Stimulated activated CD4-positive, alpha-beta T cell treated with anti-CD3 and anti-CD28 coated beads, Interleukin-1b, Interleukin-23, amount 100 ng/mL, for 24 hours (primary cell): ENCODE measurements at places on chromosomes 4 and X.

GRCh38 chr4:5510504-5510903, 197.9 kb downstream of the EVC2 start:
- DNase-seq: no peak

GRCh38 chr4:110032603-110033002, 119.9 kb downstream of the EGF start:
- no peak for DNase-seq

DNA sequence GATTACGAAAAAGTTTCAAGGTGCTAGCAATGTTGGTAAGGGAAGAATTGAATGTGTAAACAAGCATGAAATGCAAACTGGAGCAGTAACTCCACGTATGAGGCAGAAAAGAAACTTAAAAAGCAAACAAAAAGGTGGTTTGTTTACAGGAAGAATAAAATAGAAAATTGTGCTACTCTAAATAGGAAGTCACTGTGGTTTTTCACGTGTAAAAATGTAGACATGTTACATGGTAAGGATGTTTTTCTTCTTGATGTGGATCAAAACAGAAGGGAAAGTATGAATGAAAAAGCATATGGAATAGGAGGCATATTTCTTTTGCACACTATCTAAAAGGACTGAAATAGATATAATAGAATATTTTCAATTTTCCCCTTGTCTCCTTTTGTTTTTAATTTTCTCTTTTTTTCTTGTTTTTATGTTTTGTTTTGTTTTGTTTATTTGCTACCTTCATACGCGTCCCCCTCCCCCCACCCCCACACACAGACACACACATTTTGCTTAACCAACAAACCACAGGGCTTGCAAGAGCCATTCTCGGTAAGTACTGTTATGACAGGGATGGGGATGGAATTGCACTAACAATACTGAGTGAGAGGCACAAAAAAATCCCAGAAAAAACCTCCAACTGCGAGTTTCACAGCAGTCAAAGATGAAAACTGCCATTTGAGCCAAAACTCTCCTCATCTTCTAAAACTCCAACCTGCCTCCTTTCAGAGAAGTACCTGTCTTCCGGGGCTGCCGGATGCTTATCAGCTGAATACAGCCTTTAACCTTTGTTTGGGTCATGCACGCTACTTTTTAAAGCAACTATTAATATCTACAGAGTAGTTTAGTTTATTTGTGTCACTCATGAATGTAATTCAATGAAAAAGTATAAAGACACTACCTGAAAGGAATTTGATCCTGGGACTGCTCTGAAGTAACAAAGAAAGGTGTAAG, 135.8 kb downstream of the IL15 start:
- no peak for DNase-seq

DNA sequence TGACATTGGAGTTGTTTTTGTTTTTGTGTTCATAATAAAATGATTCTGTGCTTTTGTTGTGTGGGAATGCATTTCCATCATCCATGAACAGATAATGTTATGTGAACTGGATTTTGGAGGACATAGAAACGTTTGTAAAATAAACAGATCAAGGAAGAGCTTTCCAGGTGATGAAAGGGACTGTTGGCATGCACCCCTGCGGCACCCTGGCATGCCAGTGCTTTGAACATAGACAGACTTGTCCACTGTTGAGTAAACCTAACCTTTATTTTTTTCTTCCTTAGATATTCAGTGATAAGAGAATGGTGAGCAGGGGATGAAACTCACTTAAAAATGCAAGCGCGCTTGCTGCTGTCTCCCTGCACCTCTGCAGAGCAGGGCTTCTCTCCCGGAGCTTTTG, 59.8 kb downstream of the TRAPPC11 start:
- DNase-seq: no peak

GRCh38 chr4:3858765-3859388, 92.7 kb downstream of the ADRA2C start:
- no peak for DNase-seq

- no peak for DNase-seq
Observed at GRCh38 chr4:153799694-153800074, 10.8 kb upstream of the SFRP2 start.

DNA sequence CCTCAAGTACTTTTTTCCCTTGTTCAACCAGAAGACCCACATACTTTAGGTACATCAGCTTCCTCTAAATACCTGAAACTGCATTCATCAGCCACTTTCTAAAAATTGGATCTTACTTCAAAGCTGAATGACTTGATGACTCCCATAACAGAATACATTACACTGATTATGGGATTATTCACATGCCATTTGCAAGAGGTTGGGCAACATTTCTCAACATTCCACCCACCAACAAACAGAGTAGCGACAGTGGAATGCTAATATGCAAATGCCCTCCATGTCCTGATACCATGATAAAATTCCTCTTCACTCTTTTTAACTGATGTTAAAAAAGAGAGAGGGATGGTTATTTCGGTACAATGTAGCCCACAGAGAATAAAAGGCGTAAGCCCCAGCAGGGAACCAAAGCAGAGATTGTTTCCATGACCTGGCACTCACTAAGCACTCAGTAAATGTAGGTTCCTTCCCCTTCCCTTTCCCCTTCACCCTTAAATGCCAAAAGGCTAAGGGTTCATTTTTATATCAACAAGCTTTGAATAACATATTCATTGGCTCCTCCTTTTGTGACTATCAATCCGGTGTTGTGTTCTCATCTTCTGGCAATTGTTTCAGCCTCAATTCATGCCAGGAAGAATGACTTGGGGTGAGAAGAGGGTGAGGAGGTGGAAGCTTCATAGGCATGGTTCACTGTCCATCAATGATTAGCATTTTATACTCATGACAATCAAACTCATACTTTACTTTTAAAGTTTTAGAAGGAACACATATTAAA, 317.2 kb downstream of the DHX15 start:
- DNase-seq: no peak

DNA sequence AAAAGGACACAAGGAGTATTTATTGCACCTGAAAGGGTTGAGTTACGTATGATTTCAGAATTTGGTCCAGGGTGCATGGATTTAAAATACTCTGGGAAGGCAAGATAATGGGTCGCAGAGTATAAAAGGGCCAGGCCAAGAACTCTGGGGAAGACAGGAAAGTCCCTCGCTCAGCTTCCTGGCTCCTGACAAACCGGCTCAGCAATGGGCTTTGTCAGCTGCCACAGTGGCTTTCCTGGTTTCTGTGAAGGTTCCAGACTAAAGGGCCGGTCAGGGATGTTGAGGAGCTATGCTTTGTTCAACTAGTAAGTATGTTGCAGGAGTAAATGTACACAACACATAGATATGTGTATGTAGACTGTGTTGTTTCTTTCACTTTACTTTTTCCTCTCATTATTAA, 154.4 kb upstream of the ETNPPL start:
- DNase-seq: no peak

DNA sequence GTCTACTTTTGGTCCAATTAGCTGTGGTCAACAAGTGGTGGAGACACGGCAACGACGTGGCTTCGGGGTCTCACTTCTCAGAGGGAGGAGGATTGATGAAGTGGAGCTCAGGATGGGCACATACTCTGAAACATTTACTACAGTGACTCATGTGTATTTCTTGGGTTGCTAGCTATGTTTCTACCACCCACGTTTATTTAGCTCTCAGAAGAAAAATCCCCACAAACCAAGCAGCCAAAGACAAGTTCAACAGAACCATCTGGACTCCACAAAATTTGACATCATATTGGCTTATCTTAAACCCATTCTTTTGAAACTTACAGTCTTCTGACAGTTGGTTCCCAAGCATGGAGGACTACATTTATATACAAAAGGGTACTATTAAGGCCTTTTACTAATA, 158.0 kb downstream of the CBLL2 start:
- no peak for DNase-seq

DNA sequence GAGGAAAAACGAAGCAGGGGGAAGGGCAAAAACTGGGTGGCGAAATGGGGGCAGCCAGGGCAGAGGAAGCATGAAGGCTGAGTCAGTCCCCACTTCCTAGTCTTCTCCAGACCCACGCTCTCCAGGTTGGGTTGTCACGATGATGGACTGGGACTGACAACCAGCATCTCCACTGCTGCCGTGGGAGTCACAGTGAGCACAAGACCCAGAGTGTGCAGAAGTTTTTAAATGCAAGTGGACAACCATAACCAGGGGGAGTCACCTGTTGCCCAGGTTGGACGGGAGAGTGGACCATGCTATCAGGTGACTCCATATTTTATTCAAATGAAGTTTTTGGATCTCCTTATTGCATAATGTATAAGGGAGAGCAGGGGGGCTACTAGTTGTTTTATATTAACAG, 511.4 kb upstream of the ZFP42 start:
- DNase-seq: no peak

- no peak for DNase-seq
Observed at GRCh38 chrX:46485897-46486296, 59.3 kb downstream of the ZNF674 start.

DNA sequence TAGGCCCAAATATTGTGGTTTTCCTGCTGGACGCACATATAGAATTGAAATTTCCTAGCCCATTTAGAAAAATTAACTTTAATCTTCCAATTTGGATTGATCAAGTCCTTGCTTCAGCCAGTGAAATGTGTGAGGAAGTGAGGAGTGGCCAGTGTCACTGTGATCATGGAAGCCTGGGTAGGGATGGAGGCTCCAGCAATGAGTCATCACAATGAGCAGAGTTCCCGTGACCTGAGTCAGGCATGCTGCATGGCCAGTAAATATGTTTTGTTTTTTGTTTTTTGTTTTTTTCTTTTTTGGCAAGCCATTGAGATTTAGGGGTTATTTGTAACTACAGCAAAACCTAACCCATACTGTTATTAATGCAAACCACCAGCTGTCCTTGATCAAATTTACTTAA, 52.1 kb downstream of the IDS start:
- no peak for DNase-seq

DNA sequence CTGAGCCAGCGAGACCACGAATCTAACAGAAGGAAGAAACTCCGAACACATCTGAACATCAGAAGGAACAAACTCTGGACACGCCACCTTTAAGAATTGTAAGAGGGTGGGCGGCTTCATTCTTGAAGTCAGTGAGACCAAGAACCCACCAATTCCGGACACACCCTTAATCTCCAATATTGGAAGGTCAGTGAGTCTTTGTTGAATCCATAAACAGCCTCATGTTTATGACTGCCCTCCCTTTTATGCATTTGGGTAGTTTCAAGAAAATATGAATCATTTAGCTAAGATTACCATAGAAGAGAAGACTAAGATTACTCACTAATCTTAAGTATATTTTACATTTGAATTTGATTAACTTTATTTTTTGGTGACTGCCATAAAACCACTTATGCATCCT, 48.5 kb downstream of the VCX2 start:
- DNase-seq: no peak

DNA sequence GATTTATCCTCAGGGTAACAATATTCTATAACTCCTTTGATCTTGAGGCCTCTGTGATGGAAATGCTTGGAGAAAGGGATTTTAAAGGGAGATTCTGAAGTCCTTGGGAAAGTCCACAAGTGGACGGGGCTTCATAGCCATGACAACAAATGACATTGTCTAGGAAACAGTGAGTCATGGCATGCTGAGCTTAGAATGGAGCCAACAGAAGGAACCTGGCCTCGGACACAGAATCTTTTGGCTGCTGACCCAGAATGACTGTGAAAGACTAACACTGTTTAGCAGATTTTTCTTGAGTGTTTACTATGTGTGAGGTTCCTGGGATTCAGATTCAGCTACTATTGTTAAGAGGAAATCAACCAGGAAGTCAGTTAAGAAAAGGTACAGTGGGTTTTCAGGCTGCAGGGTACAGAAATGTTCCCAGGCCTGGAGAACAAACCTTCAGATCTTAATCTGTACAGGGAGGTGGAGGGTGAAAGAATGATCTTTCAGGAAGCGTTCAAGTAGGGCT, 18.1 kb upstream of the CXCL2 start:
- DNase-seq: no peak

GRCh38 chrX:22278375-22278774, 5.7 kb downstream of the CBLL2 start:
- no peak for DNase-seq

- DNase-seq: no peak
Observed at GRCh38 chr4:54482529-54483200, 175.1 kb upstream of the KIT start.

GRCh38 chr4:7803371-7803770, 136.3 kb downstream of the AFAP1 start:
- no peak for DNase-seq

GRCh38 chrX:40174854-40175510, 77.2 kb upstream of the BCOR start:
- no peak for DNase-seq

- DNase-seq: no peak
Observed at GRCh38 chr4:93313197-93313596, 515.4 kb upstream of the ATOH1 start.

DNA sequence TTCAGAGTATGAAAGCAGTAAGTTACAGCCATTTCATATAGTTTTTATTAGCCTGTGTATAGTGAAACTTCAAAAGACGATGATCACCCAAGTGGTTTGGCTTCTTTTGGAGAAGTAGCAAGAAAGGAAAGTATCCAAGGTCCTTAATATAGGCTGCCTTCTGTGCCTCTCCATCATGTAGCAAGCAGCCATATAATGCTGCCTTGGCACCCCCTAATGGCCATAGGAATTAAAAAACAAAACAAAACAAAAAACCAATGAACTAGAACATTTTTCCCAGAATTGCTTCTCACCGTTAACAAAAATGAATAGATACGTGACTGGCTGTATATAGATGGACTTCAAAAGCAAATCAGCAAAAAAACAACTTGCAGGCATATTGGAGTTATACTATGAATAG, 18.9 kb downstream of the LAMP2 start:
- no peak for DNase-seq

DNA sequence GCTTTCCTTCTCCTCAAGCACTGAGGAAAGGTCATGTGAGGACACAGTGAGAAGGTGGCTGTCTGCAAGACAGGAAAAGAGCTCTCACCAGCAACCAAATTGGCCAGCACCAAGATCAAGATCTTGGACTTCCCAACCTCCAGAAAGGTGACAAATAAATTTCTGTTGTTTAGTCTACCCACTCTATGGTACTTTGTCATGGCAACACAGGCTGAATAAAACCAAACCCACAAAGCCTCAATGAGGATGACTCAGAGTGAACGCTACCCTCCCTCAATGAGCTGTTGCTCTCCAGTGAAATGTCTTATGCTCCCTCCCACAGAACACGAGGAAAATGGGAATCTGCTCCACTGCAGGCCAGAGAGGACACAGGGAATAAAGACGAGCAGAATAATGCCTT, 244.1 kb downstream of the RAB28 start:
- no peak for DNase-seq

- no peak for DNase-seq
Observed at GRCh38 chrX:129403974-129404669, 119.2 kb downstream of the SMARCA1 start.

GRCh38 chr4:168434993-168435392, 45.3 kb downstream of the DDX60L start:
- no peak for DNase-seq

GRCh38 chr4:110087070-110087708, 111.2 kb downstream of the ELOVL6 start:
- DNase-seq: no peak
